ENCODE measurements at places on chromosomes 1 and 21. TPM values are rescaled to one million over a fixed set of nuclear protein-coding genes. Genes with fewer than 3 reads are reported as not detected.

The ESPN gene
- 14.2 TPM for total RNA-seq

GRCh38 chr1:221761354-221762002 is 19.6 kb upstream of the DUSP10 start:
- no peak overlapping the region for H3K27ac ChIP-seq
- H3K27me3 ChIP-seq = no peaks in the 10 kb centered on the region
- H3K36me3 ChIP-seq = no peaks in the 10 kb centered on the region

The S100A7 gene
- total RNA-seq = not detected

The SPATA45 gene
- total RNA-seq = 0.57 TPM

The PROK1 gene
- not detected for total RNA-seq

DNA sequence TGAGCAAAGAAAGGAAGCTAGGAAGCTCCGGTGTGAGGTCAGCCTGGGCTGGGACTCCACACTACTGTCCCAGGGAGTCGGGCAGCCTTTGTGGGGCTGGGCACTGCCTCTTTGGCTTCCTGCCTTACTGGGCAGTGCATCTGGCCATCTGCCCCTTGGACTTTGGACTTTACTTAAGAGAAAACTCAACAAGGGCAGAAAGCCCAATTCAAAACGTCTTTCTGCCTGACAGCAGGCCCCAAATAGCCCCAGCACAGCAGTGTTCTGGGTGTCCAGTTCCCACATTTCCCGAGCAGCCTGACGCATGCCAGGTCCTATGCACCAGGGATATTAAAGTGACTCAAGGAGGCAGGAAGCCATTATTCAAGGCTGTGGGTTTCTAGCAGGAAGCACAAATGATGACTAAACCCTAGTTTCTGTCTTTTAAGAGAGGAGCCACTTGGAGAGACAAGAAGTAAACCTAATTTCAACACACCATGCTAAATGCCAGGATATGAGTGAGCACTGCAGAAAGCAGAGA is 37.9 kb upstream of the EDEM3 start:
- H3K27ac ChIP-seq = peak overlapping the region; percentile 41
- peaks cover 12% of the 10 kb centered on the region for H3K4me1 ChIP-seq
- H3K36me3 ChIP-seq = no peaks in the 10 kb centered on the region
- H3K27me3 ChIP-seq = no peaks in the 10 kb centered on the region
- no peak for DNase-seq

GRCh38 chr1:171139890-171140289 is 45.2 kb upstream of the FMO2 start:
- H3K27ac ChIP-seq = no peak overlapping the region
- peaks cover 20% of the 10 kb centered on the region for H3K4me1 ChIP-seq
- DNase-seq = no peak
- H3K36me3 ChIP-seq = no peaks in the 10 kb centered on the region
- H3K4me3 ChIP-seq = no peak overlapping the region

- H3K4me1 ChIP-seq = peaks cover 2% of the 10 kb centered on the region
Measured at GRCh38 chr1:202580619-202581018, 129.6 kb downstream of the SYT2 start.

- H3K27me3 ChIP-seq = no peaks in the 10 kb centered on the region
- peak overlapping the region; percentile 44 for H3K4me3 ChIP-seq
- H3K27ac ChIP-seq = peak overlapping the region; percentile 81
- DNase-seq = no peak
Measured at GRCh38 chr1:43367026-43367903, 546 bp downstream of the ELOVL1 start.

GRCh38 chr1:1119272-1119890 is 3.5 kb upstream of the C1orf159 start:
- H3K36me3 ChIP-seq = no peaks in the 10 kb centered on the region
- no peak overlapping the region for H3K27ac ChIP-seq
- DNase-seq = no peak
- peaks cover 2% of the 10 kb centered on the region for H3K27me3 ChIP-seq
- no peak overlapping the region for H3K4me3 ChIP-seq

- H3K27me3 ChIP-seq = no peaks in the 10 kb centered on the region
- no peak overlapping the region for H3K4me3 ChIP-seq
- H3K36me3 ChIP-seq = no peaks in the 10 kb centered on the region
- H3K27ac ChIP-seq = no peak overlapping the region
Measured at GRCh38 chr1:96962751-96963211, 241.2 kb downstream of the PTBP2 start.

DNA sequence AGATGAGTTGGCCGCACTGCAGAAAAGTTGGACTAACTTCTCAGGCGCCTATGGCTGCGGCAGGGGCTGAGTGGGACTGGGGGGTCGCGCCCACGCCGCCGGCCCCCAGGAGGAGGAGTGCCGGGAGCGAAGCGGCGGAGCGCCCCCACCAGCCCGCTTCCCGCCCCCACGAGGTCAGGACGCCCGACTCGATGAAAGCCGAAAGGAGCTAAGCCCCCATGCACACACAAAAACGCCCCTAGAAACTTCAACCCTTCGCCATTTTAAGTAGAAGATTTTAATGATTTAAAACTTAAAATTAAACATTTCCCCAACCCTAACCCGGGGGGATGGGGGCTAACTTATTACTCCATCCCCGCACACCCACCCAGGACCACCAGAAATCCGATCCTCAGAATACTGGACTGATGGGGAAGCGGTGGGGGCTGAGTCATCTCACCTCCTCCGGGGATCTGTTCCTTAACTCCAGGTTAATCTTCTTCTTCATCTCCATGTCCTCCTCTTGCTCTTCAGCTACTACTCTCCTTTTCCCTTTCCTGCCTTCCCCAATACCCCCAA is 539 bp downstream of the ANP32E start:
- H3K4me3 ChIP-seq = peak overlapping the region; percentile 98
- peaks cover 3% of the 10 kb centered on the region for H3K4me1 ChIP-seq
- peak overlapping the region; percentile 93 for H3K27ac ChIP-seq
- H3K27me3 ChIP-seq = no peaks in the 10 kb centered on the region

The SLC16A4 gene
- total RNA-seq = 53.1 TPM

- H3K4me3 ChIP-seq = no peak overlapping the region
- DNase-seq = no peak
- peaks cover 11% of the 10 kb centered on the region for H3K36me3 ChIP-seq
- H3K27me3 ChIP-seq = no peaks in the 10 kb centered on the region
Measured at GRCh38 chr1:26478159-26478558, 5.9 kb downstream of the HMGN2 start.

The DHDDS gene
- total RNA-seq = 53.4 TPM

The CAMK2N1 gene
- 80.6 TPM for total RNA-seq

GRCh38 chr1:231512147-231512698 is 16.2 kb upstream of the TSNAX start:
- no peak overlapping the region for H3K4me3 ChIP-seq
- H3K36me3 ChIP-seq = no peaks in the 10 kb centered on the region
- H3K27ac ChIP-seq = no peak overlapping the region
- no peak for DNase-seq
- H3K4me1 ChIP-seq = no peaks in the 10 kb centered on the region
- no peaks in the 10 kb centered on the region for H3K27me3 ChIP-seq

DNA sequence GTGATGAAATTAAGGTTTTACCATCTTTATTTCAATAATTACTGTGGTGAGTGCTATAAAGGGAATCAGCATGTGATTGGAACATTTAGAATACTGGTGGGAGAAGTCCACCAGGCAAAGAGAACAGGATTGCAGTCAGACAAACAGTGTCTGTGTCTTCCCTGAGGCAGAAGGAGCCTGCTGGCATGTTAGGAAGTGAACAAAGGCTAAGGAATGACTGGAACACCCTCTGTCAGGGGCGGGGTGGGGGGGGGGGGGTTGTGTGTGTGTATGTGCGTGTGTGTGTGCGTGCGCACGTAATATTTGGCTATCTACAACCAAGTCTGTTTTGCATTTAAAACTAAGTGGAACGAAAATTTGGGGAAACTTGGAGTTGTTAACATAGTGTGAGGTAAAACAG is 30.2 kb downstream of the SRRM1 start:
- H3K4me3 ChIP-seq = no peak overlapping the region
- H3K27ac ChIP-seq = no peak overlapping the region
- no peaks in the 10 kb centered on the region for H3K4me1 ChIP-seq
- peaks cover 30% of the 10 kb centered on the region for H3K36me3 ChIP-seq

DNA sequence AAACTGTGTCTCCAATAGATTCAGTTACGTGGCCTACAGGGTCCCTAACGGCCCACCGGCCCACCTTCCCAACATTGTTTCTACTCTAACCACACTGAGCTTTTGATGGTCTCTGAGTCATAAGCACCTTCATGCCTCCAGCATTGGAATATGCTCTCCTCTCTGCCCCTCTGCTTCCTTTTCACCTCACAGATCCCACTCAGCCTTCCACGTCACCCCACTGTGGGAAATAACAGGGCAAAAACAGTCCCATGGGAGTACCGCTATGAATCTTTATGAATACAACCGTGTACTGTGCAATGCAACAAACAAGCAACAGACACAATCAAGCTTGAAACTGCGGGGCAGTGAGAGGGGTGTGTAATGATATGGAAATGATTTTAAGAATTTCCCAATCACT is 5.3 kb upstream of the SARS1 start:
- H3K36me3 ChIP-seq = no peaks in the 10 kb centered on the region
- H3K4me3 ChIP-seq = no peak overlapping the region
- H3K4me1 ChIP-seq = no peaks in the 10 kb centered on the region
- H3K27ac ChIP-seq = no peak overlapping the region
- H3K27me3 ChIP-seq = no peaks in the 10 kb centered on the region
- no peak for DNase-seq

The SMIM11 gene
- 2.6 TPM for total RNA-seq

DNA sequence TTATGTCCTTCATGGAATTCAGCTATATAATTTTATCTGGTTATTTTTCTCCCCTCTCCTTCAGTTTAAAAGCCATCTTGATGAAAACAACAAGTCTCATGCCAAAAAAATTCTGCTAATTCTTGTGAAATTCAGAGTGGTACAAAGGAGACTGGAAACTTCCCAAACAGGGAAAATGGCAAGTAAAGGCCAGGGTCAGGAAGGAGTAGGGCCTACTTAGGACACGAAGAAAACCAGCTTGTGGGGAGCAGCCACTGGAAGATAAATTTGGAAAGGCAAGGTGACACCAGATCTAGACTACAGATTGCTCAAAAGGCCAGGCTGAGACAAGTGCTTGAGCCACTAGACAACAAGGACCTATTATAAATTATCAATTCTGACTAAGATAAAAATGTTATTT is 6.4 kb downstream of the TSTD1 start:
- no peak overlapping the region for H3K27ac ChIP-seq
- no peak for DNase-seq
- H3K4me3 ChIP-seq = no peak overlapping the region

Measured in kidney (tissue), 22 donors.